ENCODE measurements at places on chromosomes 2 and 18.
A peak's percentile ranks its signal among the peaks of the same experiment; 100 is the strongest.

DNA sequence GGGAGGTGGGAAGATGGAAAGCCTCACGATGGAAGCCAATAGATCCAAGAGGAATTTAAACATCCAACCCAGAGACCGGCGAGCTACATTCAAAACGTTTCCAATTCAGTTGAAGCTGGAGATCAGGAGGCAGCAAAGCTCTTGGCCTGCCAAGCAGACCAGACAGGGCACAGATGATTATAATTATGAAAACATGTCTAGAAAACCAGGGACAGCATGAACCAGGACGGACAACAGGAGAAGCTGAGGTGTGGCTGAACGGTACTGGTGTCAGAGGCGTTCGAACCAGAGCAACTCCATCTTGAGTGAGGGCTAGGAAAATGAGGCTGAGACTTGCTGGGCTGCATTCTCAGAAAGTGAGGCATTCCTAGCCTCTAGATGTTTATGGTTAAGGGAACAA, 102.2 kb upstream of the CCDC150 start:
- no peak overlapping the region for H3K27ac ChIP-seq
- no peaks in the 10 kb centered on the region for H3K36me3 ChIP-seq
- peaks cover 9% of the 10 kb centered on the region for H3K4me1 ChIP-seq
- no peak overlapping the region for H3K4me3 ChIP-seq
- no peak for DNase-seq
- no peaks in the 10 kb centered on the region for H3K27me3 ChIP-seq

DNA sequence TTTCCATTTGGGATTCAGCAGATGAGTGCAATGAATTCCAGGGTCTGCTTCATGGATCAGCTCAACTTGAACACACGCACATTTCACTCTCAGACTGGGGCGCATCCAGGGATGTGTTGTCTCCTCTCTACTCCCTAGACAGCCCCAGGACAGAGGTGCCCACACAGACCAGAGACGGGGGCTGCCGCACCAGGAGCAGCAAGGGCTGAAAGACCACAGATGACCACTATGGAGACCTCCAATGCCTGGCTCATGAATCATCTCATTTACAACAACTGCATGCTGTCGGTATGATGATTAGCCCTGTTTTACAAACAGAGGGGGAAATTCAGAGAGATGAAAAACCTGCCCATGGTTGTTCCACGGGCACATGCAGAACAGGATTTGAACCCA, 63.1 kb downstream of the CYP26B1 start:
- H3K4me1 ChIP-seq: no peaks in the 10 kb centered on the region
- no peak overlapping the region for H3K4me3 ChIP-seq
- H3K27ac ChIP-seq: no peak overlapping the region
- DNase-seq: no peak
- peaks cover 7% of the 10 kb centered on the region for H3K27me3 ChIP-seq

DNA sequence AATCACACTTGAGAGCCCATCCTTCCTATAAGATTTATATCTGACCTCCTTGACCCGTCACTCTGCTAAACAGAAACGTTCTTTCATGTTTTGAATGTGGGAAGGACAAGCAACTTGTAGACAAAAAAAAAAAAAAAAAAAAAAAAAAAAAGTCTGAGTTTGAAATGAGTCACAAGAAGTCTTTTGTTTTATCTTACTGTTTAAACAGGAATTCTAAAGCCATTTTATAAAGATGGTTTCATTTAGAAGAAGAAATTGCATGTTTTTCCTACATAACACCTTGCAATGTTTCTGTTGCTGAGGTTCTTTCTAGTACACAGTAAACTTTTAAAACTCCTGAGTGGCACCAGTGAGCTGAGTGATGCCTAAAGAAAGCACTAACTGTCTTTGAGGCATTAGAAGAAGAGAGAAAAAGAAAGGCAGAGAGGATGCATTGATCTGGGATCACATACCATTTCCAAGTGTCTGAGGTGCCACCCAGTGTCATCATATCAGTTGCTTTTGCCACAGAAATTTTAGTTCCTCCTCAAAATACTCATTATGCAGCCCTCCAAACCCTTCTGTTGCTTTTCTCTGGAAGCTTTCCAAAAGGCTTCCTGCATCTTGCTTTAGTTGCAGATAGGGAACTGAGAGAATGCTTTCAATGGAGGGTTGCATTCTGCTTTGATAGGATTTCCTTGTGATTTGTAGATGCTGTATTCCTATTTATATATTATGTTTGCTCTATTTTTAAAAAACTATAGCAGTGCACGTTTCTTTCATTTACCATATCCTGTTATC, 69.1 kb downstream of the ACVR2A start:
- DNase-seq: no peak
- peak overlapping the region; percentile 67 for H3K27ac ChIP-seq
- no peak overlapping the region for H3K4me3 ChIP-seq

GRCh38 chr2:125037135-125037653, 1012.1 kb downstream of the CNTNAP5 start:
- H3K27ac ChIP-seq: no peak overlapping the region
- DNase-seq: no peak
- H3K4me3 ChIP-seq: no peak overlapping the region
- H3K36me3 ChIP-seq: no peaks in the 10 kb centered on the region

DNA sequence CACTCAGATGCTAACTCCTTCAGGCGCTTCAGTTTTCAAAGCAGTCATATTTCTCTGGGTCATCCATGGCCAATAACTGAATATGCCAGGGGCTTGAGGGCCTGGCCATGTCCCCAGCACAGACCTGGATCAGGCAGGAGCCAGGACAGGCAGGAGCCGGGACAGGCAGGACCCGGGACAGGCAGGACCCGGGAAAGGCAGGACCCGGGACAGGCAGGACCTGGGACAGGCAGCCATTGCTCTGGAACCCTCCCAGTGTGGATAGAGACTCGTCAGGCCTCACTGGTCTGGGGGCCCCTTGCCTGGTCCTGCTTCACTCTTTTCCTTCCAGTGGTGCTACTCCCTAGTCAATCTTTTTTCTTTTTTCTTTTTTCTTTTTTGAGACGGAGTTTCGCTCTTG, 117.5 kb upstream of the TEX51 start:
- peaks cover 4% of the 10 kb centered on the region for H3K4me1 ChIP-seq
- no peak overlapping the region for H3K4me3 ChIP-seq
- H3K27me3 ChIP-seq: peaks cover 45% of the 10 kb centered on the region
- no peak overlapping the region for H3K27ac ChIP-seq
- no peak for DNase-seq
